ENCODE measurements at places on chromosomes 2 and 18. TPM values are rescaled to one million over a fixed set of nuclear protein-coding genes. Genes with fewer than 3 reads are reported as not detected.

DNA sequence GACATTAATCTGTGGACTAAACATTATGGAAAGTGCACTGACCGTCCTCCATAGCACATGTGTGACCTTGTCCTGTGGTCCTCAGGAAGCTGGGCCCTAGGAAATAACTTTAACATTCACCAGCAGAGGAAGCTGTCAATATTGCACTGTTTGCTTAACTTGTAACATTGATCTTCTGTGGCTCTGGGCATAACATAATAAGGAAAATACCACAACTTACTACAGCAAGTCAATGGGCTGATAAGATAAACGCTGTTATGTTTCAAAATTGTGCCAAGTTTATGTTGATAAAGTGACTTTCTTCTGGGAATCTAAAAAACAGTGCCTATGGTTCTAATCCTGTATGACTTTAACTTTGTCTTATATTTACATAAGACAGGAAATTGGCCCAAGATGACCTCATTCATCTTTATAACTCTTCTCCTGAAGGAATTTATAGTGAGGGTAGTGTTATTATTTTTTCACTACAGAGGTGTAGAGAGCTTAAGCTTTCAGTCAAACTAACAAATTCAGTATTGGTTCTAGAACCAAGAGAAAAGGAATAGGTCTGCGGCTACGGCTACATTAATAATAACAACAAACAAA, 113.7 kb upstream of the MAP4K3 start:
- no peak for DNase-seq

GRCh38 chr18:51278045-51278649, 80.7 kb upstream of the MEX3C start:
- no peak for DNase-seq

- DNase-seq = peak; percentile 12
Observed at GRCh38 chr2:240401781-240402551, 33.5 kb upstream of the GPC1 start.

- no peak for DNase-seq
Observed at GRCh38 chr2:20241973-20242726, 17.2 kb upstream of the SDC1 start.

DNA sequence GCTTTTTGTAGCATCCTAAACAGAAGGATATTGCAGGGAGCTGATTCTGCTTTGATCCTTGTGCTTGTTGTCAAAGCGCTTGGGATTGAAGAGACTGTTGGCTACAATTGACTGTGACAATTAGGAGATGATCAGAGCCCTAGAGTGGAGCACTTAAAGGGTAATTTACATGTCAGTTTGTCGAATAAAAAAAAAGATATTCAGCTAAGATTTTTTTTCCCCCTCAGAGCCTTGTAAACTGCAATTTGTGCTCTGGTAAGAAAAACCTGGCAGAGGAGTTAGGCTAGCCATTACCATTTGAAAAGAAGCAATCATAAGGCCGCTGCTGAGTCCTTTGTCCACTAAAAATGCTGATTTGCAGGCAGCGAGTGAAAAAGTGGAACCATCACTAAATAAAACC, 47.8 kb upstream of the ZEB2 start:
- no peak for DNase-seq

DNA sequence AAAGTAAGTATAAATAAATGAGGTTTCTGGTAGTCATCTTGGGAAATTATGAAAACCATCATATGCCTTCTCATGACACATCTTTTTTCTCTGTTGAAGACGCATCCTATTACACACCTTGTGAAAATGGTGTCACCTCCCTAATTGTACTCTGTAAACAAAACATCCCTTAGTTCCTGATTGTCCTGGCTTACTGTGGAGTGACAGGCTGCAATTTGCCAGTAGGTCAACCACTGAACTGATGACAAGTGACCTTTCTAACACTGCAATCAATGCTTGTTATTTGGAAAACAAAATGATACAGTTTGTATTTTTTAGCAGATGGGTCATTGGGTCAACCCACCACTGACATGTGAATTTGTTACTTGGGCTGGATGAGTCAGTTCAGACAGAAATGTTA, 219.5 kb downstream of the PTPRM start:
- DNase-seq = no peak

GRCh38 chr2:106882673-106883072, 3.3 kb downstream of the ST6GAL2 start:
- no peak for DNase-seq

DNA sequence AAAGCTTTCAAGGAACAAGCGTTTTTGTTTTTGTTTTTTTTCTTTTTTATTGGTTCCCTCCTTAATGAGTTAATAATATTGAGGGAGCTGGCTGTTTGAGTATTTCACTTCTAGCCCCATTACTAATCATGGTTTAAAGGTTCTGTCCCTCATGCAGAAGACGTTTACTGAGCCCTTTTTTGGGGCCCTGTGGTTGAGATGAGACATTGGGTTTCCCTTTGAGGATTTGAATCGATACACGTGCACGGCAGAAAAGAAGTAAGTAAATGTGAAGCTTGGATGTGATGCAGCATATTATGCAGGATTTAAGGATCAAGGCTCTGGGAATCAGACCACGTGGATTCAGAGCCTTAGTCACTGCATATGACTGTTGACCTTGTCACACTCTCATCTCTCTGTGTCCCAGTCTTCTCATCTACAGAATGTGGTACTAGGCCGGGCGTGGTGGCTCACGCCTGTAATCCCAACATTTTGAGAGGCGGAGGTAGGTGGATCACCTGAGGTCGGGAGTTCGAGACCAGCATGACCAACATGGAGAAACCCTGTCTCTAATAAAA, 1.0 kb upstream of the CHST10 start:
- DNase-seq = no peak

- DNase-seq = no peak
Observed at GRCh38 chr2:222891890-222892289, 31.1 kb downstream of the ACSL3 start.

DNA sequence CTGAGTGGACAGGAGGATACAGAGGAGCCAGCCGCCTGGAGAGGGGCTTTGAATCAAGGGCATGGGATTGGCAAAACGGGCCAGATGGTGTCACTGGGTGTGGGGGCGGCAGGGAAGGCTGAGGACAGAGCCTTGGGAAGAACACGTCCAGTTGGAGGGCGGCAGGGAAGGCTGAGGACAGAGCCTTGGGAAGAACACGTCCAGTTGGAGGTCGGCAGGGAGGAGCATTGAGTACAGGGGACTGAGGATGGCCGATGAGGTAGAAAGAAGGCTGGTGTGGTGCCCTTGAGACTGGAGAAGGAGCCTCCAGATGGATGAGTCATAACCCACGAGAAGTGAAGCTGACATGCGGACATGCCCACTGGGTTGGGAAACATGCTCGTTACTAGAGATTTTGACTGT, 4.5 kb downstream of the HES6 start:
- no peak for DNase-seq

DNA sequence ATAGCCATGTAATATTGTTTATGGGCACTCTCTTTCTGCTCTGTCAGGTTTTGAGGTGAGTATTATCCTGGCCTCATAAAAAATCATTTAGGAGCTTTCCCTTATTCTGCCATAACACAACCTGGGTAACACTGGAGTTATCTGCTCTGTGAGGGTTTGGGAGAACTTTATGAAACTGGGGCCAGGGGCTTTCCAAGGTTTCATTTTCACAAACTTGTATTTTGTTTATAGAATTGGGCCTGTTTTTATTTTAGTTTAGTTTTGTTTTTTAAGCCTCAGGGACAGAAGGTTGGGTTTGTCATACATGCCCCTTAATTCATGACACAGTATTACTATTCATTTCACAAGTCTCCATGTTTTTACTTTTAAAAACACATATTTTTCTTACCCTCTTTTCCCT, 83.5 kb downstream of the IRS1 start:
- DNase-seq = no peak

- no peak for DNase-seq
Observed at GRCh38 chr18:61308004-61308403, 25.2 kb upstream of the CDH20 start.

DNA sequence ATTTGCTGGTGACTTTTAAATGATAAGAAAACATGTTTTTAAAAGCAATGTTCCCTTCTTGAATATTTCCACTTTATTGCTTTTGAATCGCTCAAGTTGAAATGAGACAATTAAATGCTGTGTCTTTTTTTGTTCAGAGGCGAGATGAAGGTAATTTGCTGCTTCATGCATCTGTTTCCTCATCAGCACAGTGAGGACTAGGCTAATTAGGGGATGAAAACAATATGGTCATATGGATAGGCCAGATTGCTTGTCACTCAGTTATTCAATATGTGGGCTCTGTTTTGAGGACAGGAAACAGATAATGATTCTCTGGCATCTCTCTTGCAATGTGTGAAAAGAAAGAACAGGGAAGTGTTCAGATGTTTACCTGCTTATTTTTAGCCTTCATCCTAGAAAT, 61.0 kb downstream of the ERBB4 start:
- no peak for DNase-seq

DNA sequence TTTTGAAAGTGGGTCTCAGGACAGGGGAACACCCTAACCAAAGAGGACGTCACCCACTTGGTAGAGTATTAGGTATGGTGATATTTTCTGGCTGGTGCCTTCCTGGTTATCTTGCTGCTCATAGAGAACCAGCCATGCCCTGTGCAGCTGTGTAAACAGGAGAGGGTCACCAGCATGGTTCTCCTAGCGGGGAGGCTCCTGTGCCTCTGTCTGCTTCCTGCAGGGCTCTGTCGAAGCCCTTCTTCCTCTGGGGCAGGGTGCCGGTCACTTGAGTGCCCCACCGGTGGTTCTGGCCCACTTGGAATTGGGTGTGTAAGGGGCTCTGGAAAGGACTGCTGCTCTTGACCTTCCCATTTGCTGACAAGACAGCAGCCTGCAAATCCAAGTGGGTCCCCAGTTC, 131.6 kb upstream of the MSH6 start:
- DNase-seq = no peak

DNA sequence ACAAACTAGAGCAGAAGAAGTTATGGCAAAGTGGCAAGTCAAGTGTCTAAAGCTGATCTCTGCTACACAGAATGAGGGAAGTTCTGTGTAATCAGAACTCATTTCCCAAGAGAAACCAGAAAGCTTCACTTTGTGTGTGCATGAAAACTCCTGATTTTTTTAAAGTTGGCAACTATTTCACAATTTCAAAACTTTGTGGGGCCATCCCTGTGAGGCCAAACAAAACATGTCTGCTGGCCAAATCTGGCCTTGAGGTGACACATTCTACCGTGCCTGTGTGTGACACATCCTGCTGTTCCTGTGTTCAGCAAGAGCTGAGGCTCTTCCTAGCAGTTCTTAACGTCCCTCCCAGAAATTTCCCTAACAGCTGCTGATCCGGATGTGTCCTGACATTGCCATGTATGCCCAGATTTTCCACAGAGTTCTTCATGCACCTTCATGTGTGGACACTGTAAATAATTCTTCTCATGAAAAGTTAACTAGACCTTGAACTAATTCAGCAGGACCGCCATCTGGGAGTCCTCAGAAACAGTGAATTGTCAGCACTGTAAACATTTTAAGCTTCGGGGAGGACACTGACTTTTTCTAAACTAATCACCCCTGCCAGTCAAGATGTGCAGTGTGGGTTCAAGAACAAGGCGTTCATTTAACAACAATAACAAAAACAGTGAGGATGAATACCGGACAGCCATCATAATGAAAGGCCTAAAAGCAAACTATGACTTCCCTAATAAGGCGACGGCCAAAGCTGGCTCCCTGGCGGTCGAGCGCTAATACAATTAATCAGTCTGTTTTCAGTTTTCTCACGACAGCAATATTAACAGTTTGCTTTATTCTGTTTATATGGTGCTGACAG, 99.0 kb downstream of the PLEKHM3 start:
- DNase-seq = peak; percentile 58

DNA sequence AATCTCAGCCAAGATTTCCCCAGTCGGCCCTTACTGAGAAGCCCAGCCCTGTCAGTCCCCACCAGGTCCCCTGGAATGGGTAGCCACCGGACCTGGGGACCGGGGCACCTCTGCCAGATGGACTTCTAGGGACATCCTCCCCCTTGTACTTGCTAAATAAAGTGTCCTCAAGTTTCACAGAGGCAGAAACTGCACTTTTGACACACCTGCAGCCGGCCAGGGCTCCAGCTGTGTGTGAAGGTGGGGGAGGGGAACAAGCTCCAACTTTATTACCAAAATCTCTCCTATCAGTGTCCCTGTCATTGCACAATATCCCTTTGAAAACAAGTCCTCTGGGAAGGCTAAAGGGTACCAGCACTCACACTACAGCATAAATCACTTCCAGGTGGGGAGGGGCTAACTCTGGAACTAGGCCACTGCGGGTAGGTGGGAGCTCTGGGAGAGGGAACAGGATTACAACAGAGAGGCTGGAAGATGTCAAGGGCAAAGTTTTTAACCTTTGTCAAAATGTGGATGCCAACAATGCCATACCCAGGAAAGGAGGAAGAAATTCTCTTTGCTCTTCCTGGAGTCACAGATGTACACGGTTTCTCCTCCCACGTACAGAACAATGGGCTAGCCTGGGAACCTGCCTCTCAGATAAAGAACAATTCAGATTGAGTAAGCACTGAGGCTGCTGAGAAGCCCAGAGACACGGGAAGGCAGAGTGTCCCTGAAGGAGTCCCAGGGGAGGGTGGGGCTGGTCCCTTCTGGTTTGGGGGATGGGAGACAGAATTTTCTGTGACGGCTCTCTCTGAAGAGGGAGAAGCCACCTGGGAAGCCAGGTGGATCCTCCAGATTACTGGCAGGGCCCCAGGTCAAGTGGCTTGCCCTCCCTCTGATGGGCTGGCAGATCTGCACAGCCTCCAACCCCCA, 11.0 kb downstream of the SDC1 start:
- DNase-seq = no peak

GRCh38 chr2:215624423-215624829, 188.6 kb upstream of the FN1 start:
- DNase-seq = peak; percentile 23

- no peak for DNase-seq
Observed at GRCh38 chr2:167783261-167784083, 463.9 kb downstream of the STK39 start.

GRCh38 chr2:112065486-112065885, 10.4 kb downstream of the TMEM87B start:
- no peak for DNase-seq

GRCh38 chr2:196399096-196399495, 227.7 kb upstream of the STK17B start:
- DNase-seq = no peak

- DNase-seq = no peak
Observed at GRCh38 chr18:8288472-8289195, 320.6 kb upstream of the RAB12 start.

- no peak for DNase-seq
Observed at GRCh38 chr2:226076529-226076928, 677.0 kb downstream of the NYAP2 start.

GRCh38 chr2:71330155-71330554, 1.4 kb upstream of the ZNF638 start:
- DNase-seq = no peak

GKN2 gene
- total RNA-seq = not detected

NAT8 gene
- not detected for total RNA-seq

DES gene
- 5,895 TPM for total RNA-seq

IL36RN gene
- not detected for total RNA-seq

ARMC9 gene
- 3.0 TPM for total RNA-seq

CAPN10 gene
- total RNA-seq = 26.6 TPM

COL6A3 gene
- 186 TPM for total RNA-seq

IWS1 gene
- total RNA-seq = 41.9 TPM

HOXD8 gene
- 1.3 TPM for total RNA-seq
